NCI-H1930 (cell line): ENCODE measurements at places on chromosomes 2 and 18.

GRCh38 chr2:69310111-69311023 lies 76.7 kb downstream of the GFPT1 start:
- no peak for DNase-seq

- DNase-seq: no peak
Observed at GRCh38 chr2:74025971-74026612, 41.4 kb downstream of the TET3 start.

GRCh38 chr18:13211534-13211933 lies 7.0 kb upstream of the LDLRAD4 start:
- no peak for DNase-seq

- no peak for DNase-seq
Observed at GRCh38 chr2:96359310-96359709, 23.7 kb downstream of the NCAPH start.

DNA sequence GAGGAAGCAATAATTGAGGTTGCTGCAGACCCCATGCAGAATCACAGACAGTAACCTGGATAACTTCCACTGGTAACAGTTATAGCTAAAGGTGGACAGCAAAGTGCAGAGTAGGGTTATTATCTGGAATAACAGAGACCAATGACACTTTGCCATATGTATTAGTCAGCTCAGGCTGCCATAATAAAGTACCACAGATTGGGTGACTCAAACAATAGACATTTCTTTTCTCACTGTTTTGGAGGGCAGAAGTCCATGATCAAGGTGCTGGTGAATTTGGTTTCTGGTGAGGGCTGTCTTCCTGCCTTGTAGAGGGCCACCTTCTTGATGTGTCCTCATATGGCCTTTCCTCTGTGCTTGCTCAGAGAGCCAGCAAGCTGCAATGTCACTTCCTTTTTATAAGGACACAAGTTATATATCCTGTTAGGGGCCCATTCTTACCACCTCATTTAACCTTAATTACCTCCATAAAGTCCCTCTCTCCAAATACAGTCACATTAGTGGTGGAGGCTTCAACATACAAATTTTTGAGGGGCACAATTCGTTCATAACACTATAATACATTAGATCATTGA lies 191.0 kb upstream of the LRP1B start:
- no peak for DNase-seq

GRCh38 chr2:126901459-126901858 lies 2.8 kb downstream of the TEX51 start:
- no peak for DNase-seq

- no peak for DNase-seq
Observed at GRCh38 chr2:38610851-38611801, 8.4 kb upstream of the HNRNPLL start.

- DNase-seq: no peak
Observed at GRCh38 chr2:6971502-6971901, 54.3 kb downstream of the RNF144A start.

GRCh38 chr18:54148151-54148550 lies 76.3 kb downstream of the MBD2 start:
- no peak for DNase-seq

- no peak for DNase-seq
Observed at GRCh38 chr18:14941256-14941655, 193.3 kb downstream of the ANKRD30B start.

DNA sequence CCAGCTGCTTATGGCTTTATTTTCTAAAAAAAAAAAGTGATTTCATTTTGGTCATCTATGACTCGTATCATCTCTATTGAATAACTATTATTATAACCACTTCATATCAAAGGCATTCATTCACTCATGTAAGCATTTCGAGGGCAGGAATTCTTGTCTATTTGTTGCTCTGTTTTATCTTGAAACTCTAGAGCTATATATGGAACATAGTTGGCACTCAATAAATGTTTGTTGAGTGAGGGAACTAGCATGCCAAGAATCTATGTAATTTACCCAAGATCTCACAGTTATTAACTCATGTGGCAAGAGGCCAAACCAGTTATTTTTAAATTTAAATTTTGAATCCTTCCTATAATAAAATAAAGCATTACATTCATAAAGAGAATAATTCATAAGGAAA lies 470.1 kb downstream of the TMX3 start:
- no peak for DNase-seq

DNA sequence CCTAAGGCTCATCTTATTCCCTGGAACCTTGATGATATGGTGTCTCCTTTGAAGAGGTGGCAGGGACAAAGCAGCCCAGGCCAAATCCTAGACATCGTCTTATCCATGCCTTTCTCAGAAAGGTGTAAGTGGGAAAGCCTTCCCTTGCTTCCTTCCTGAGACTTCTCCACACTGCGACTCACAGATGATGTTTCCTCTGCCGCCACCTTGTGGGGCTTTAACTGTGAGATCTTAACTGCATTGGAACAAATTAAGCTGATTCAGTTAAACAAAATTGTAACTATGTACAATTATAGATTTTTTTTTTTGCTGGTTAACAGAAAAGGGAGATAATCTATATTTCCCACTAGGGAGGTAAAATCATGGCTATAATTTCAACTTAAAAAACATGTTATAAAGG lies 10.0 kb upstream of the GCA start:
- no peak for DNase-seq

- DNase-seq: no peak
Observed at GRCh38 chr2:33238111-33238510, 238.3 kb upstream of the RASGRP3 start.

GRCh38 chr2:225103737-225104141 lies 61.5 kb upstream of the DOCK10 start:
- no peak for DNase-seq

- DNase-seq: no peak
Observed at GRCh38 chr2:240932001-240932723, 26.0 kb downstream of the CROCC2 start.

GRCh38 chr2:200042944-200043343 lies 87.6 kb downstream of the MAIP1 start:
- no peak for DNase-seq

DNA sequence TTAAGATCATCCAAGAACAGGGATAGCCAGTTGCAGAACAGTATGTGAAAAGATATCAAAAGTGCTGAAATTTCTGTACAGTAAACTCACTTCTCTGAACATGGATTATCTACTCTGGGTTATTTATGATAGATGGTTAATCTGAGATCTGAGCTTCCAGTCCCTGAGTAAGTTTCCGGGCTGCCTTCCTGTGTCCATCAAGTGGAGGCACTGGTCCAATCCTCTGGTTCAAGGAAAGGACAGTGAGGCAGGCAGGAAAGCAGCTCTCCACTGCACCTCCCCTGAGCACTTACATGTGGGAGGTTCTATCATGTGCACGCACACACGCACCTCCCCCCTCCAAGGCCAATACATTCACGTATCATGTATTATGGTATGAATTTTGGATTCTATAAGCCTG lies 32.5 kb downstream of the GPR45 start:
- no peak for DNase-seq

DNA sequence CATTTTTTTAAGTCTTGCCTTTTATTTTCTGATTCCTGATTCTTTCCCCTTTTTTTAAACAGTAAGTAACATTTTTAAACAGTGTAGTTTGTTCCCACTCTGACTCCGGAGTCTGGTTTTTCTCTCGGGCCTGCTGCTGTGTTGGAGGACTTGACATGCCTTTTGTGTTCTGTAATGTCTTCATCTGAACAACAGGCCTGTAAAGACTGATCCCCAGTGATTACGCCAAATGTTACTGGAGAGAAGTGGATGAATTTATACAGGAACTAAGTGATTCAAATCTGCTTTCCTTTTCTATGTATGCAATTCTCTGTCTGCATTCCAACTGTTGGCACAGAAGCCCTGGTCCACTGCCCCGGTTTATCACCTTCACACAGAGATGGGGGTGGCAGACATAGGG lies 54.3 kb upstream of the RMDN2 start:
- DNase-seq: no peak

GRCh38 chr2:96891591-96892333 lies 21.9 kb upstream of the SEMA4C start:
- no peak for DNase-seq

- DNase-seq: peak; percentile 37
Observed at GRCh38 chr2:109516445-109517117, 97.2 kb downstream of the SEPTIN10 start.

- DNase-seq: no peak
Observed at GRCh38 chr2:138115666-138116065, 151.4 kb downstream of the HNMT start.

DNA sequence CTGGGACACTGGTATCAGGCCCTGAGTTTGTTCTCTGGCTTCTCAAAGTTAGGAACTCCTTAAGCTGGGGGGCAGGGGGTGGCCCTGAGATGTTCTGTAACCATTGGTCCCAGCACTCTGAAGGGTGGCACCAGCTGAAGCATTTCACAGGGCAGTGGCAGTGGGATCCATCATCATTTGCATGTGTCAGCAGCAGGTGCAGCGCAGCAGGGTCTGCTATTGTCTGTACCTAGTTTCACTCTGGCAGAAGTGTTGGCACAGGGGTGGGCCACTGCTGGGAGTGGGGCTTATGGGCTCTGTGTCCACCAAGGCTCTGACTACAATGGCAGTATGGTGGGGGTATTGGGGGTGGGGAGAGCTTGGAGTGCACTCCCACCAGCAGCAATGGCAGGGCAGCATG lies 460.4 kb upstream of the ZNF804A start:
- DNase-seq: no peak
